ENCODE measurements at places on chromosomes 16 and 17.
A peak's percentile ranks its signal among the peaks of the same experiment; 100 is the strongest.

GRCh38 chr17:75591722-75592302 is 4.2 kb downstream of the MYO15B start:
- no peak for DNase-seq

DNA sequence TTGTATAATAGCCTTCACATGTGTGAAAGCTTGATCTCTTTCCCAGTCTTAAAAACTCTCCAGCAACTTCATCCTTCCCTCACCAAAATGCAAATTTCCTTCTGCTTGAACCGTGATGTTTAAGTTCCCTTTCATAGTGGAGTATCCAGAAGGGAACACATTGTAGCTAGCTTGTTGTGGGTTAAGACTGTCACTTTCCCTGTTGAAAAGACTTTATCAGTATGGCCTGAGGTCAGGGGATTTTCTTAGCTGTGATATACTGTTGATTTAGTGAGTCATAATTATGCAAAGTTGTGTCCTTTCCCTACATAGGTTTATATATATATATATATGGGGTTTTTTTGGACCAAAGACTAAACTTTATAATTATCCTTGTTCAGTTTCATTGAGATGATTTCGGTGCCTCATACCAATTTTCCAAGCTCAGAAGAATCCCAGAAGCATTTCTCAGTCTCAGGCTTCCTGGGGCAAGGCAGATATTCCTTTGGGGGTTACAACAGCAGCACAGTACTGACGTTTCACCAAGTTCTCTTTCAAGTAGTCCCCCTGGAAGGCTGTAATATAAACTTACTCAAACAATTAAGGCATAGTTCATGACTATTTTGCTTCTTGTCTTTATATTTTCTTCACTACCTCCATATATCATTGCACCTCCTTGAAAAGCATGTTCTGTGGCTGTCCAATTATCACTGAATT is 35.7 kb downstream of the ESRP2 start:
- no peak for DNase-seq

GRCh38 chr16:1768061-1768766 is 3.1 kb downstream of the NME3 start:
- no peak for DNase-seq

GRCh38 chr17:14731591-14731990 is 430.7 kb downstream of the HS3ST3B1 start:
- DNase-seq = no peak

- no peak for DNase-seq
These were observed 16.3 kb downstream of the ATAD5 start for GRCh38 chr17:30848021-30848420.

DNA sequence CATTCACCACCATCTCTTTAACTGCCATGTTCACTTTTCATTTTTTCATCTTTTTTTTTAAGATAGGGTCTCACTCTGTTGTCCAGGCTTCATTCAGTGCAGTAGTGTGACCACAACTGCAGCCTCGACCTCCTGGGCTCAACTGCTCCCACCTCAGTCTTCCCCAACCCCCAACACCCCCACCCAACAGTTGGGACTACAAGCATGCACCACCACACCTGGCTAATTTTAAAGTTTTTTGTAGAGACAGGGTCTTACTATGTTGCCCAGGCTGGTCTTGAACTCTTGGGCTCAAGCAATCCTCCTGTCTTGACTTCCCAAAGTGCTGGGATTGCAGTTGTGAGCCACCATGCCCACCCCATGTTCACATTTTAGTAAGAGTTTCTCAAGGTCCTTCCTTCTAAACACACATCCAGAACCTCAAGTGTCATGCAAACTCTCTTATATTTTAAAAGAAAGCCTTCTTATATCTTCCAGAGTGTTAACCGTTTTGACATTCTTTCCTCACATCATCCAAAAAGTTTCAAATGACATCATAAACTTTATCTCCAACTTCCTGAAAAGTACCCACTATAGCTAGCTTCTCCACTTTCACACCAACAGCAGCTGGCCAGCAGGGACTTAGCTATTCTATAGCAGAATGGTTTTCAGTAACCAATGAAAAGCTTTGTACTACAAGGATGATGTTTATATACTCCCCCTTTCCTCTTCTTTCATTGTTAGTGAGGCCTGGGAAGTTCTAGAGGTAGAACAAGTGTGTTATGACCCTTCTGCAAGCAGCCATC is 49.3 kb downstream of the TRAF4 start:
- no peak for DNase-seq

DNA sequence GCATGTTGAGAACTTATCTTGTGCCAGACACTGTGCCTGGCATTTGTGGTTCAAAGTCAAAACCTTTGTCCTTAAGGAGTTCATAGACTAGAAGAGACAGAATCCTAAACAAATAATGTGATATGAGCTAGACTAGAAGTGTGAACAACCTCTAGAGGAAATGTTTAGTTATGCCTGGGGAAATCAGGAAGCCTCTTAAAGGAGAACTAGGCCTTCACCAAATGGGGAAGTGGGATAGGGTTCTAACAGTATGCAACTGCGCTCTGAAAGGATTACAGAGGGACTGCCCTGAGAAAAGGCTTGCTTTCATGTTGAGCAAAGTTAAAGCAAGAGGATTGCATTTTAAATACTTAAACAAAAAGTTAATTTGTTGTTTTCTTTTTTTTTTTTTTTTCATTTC is 4.9 kb downstream of the RUNDC1 start:
- DNase-seq = no peak

DNA sequence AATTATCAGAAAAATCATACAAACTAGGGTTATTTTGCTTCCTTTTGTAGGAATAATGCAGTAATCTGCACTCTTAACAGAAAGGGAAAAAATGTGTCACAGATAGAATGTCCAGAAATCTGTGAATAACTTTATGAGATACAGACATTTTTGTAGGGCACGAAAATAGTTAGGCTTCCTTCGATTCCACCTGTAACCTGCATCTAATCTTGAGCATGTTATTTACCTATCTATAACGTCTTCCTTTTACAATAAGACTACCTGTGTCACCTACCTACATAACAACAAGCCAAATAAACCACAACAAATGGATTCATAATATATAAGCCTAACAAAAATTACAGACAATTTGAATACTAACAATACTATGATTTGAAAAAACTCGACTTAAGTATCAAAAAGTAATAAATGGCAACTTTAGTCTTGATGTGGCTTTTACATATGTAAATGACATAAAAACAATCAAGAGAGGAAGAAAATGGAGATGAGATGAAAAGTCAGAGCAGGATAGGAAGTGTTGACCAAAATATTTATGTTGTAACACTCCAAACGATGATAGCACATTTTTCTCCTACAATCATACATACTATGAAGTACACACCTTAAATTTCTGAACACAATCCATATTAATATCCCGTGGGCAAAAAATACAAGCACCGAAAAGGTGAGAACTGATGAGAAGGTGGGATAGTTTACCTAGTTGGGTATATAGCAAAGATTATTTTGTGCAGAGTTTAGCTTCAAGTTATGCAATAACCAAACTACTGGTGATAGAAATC is 2.5 kb downstream of the STAT5B start:
- no peak for DNase-seq

DNA sequence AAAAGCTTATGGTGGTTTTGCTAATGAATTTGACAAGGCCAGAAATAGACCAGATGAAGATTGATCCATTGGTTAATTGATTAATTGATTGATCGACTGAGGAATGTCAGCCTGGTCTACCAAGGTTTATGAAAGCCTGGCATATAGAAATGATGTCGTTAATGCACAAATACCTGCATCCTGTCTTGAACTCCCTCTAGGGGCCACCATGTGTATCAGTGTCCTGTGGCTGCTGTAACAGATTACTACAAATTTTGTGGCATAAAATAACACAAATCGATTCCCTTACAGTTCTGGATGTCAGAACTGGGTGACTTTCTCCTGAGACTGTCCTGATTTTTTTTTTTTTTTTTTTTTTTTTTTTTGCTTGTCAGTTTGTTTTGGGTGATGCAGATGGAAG is 553.2 kb downstream of the MAF start:
- DNase-seq = peak; percentile 13

GRCh38 chr16:46808997-46809396 is 22.0 kb downstream of the C16orf87 start:
- DNase-seq = no peak
